SK-N-MC (cell line): ENCODE measurements at places on chromosomes 13 and 19.

GRCh38 chr19:45911291-45911690 lies 3.3 kb downstream of the NANOS2 start:
- no peak for DNase-seq

DNA sequence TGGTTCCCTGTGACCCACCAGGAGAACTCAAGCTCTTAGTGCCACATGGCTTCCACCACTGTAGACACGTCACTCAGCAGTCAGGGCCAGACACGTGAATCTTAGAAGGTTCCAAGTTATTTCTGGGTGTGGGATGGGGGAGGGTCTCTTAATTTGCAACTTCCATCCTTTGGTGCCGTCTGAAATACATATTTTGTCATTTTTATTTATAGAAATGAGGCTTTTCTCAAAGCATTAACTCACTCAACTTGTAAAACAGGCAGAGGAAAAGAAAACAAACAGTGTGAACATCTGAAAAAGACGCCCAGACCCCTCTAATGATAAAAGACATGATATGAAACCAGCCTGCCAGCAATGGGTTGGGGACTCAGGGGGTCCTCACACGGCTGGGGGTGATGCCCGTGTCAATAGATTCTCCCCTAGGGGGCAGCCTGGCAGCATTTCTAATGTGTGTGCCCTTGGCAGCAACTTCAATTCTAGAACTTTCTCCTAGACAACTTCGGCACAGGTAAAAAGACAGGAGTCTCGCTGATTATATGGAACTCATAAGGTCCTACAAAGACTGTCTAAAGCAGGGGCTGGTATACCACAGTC lies 15.4 kb downstream of the PIP5K1C start:
- DNase-seq: no peak

- DNase-seq: no peak
These were observed 16.8 kb downstream of the TEX29 start for GRCh38 chr13:111337206-111337605.

GRCh38 chr13:94546061-94546839 lies 49.7 kb downstream of the TGDS start:
- no peak for DNase-seq

DNA sequence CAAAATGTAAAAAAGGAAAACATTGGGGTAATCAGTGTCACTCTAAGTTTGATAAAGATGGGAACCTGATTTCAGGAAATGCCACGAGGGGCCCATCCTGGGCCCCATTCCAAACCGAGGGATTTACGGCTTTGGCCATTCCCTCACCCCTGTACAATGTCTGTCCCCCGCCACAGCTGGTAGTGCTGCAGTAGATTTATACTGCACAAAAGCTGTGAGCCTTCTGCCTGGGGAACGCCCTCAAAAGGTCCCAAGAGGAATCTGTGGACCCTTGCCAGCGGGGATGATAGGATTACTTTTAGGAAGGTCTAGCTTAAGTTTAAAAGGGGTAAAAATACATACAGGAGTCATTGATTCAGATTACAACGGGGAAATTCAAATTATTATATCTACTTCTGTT lies 173.4 kb upstream of the SGCG start:
- no peak for DNase-seq

DNA sequence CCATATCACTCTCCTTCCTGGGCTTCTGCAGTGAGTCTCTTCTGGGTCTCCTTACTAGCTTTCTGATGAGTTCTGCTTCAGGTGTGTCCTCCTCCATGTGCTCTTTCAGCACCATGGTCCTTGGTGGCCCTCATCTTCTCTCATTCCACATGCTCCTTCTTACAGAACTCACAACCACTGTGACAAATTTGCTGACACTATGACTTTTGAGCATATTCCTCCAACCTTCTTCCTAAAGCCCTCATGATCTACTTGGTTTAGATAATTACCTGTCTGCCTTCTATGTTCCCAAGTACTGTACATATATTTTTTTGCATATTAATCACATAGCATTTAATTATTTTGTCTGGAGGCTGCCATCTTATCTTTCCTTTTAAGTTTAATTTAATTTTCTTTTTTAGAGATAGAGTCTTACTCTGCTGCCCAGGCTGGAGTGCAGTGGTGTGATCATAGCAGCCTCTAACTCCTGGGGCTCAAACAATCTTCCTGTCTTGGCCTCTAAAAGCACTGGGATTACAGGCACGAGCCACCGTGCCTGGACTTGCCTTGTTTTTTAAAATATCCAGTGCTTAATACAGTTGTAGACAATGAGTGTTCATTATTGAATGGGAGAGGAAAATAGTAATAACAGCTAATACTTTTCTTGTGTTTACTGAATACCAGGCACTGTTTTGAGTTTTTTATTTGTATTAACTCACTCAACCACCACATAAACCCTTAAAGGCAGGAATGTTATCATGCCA lies 23.5 kb upstream of the FAM216B start:
- no peak for DNase-seq

DNA sequence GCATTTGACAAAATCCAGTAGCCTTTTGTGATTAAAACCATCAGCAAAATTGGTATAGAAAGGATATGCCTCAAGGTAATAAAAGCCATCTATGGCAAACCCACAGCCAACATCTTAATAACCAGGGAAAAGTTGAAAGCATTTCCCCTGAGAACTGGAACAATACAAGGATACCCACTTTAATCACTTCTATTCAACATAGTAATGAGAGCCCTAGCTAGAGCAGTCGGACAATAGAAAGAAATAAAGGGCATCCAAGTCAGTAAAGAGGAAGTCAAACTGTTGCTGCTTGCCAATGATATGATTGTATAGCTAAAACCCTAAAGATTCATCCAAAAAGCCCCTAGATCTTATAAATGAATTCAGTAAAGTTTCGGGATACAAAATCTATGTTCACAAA lies 1510.3 kb downstream of the PCDH9 start:
- no peak for DNase-seq

- DNase-seq: no peak
These were observed 24.9 kb downstream of the MICOS13 start for GRCh38 chr19:5655412-5655811.

DNA sequence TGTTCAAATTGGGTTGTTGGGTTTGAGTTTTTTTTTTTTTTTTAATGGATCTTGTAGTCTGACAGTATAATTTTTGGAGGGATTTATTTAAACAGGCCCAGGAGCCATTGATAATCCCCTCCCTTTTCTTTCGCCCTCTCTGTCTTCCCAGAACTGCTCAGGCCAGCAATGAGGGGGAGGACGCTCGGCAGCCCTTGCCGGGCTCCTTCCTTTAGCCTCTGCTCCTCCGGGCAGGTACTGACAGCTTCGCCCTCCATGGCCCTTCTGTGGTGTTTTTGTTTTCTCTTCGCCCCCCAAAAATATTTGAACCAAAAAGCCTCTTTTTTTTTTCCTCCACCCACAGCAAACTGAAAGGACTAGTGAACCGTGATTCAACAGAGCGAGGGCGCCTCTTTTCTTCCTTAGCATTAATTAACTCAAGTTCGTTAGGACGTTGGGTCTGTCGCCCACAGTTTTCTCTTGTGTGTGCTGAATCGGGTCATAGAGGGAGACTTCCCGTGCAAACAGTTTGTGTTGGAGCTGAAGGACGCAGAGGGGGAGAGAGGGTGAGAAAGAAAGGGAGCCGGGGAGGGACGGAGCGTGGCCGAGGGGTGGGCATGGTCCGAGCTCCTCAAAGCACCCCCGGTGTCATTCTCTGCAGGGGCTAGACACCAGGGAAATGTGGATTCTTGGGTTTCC lies 21.5 kb downstream of the NFIX start:
- DNase-seq: no peak

DNA sequence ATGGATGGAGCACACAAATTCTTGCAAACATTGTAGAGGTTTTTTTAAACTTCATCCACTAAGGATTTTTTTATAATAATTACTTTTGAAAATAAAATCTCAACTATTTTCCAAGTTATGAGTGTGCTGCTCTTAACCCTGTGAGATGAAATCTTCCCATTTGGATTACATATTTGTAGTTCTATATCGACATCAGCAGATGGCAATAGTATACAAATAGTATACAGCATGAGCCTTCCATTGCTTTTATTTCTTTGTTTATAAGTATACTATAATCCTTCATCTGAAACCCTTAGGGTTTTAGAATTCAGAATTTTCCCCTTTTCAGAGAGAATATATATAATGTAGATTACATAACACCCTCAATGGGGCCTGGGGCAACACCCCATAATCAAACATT lies 70.5 kb downstream of the GJA3 start:
- no peak for DNase-seq

GRCh38 chr13:106786006-106786563 lies 218.1 kb upstream of the ARGLU1 start:
- no peak for DNase-seq
